WTC11 (cell line): ENCODE measurements at places on chromosomes 6 and 20. TPM values are rescaled to one million over a fixed set of nuclear protein-coding genes. Genes with fewer than 3 reads are reported as not detected.
A peak's percentile ranks its signal among the peaks of the same experiment; 100 is the strongest.

- no peak overlapping the region for H3K27ac ChIP-seq
- H3K4me3 ChIP-seq, result no peak overlapping the region
- H3K36me3 ChIP-seq, result 0 out of 2 replicates have a peak, but pooled peaks cover 2% of the 10 kb centered on the region
- no peaks in the 10 kb centered on the region for H3K27me3 ChIP-seq
Measured at GRCh38 chr6:33581186-33581585, 1.1 kb upstream of the BAK1 start.

DNA sequence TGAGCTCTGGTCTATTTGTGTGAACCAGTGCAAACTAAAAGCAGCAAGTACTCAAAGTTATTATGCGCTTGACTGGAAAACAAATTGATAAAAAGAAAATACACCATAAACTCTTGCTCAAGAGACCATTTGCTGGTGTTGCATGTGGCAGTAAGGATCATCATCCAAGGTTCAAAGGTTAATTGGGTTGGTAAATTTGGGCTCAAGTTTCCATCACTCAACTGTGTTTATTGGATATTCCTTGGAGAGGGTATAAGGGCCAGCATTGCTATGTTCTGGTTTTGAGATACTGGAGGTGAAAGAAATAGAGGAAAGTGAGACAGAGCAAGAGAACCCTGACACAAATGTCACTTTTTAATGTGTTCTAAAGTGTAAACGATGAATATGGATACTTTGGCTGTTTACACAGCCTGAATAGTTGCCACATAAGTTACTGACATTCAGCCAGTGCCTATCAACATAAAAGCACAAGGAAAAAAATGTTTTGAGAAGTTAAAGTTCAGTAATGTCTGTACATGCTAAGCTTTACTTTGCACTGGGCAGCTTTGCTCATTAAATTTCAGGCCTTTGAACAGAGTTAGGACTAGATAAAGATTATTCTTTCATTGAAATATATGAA is 736.1 kb downstream of the HDGFL1 start:
- no peak overlapping the region for H3K4me3 ChIP-seq
- H3K36me3 ChIP-seq, result peaks cover 15% of the 10 kb centered on the region
- H3K4me1 ChIP-seq, result no peaks in the 10 kb centered on the region
- DNase-seq, result no peak
- no peaks in the 10 kb centered on the region for H3K27me3 ChIP-seq
- no peak overlapping the region for H3K27ac ChIP-seq

The SDC4 gene
- 64.0 to 69.6 TPM (median 69.5 TPM) in 3 replicates for total RNA-seq

- peak overlapping the region; percentile 93 for H3K4me3 ChIP-seq
- H3K36me3 ChIP-seq, result peaks cover 8% of the 10 kb centered on the region; the same call in 1 of the 2 replicates
- H3K27me3 ChIP-seq, result no peaks in the 10 kb centered on the region
- peaks cover 53% of the 10 kb centered on the region for H3K4me1 ChIP-seq
Measured at GRCh38 chr6:157020881-157021343, 243.7 kb downstream of the ARID1B start.

DNA sequence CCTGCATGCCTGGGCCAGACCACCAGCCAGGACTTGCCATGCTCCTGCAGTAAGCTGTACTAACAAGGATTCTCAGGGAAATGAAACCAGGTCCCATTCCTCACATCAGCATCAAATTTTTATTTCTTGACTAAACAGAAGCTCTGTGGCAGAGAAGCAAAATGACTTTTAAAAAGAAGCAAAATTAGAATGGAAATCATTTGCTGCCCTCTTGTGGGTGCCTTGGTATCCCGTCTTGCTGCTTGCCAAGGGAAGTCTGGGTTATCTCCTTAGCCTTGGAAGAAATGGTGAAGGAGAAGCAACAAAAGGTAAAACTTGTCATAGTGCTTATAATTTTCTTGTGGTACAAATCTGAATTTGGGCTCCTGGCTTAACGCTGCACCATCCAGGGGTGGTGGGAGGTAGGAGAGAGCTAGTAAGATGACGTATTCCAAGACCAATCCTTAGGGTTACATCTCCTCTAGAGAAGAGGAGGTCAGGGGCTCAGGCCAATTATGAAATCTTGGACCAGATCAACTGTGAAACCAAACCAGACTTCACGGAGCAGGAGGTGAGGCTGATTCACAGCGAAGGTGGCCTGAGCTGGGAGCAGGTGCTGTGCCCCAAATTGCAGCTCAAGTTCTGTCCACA is 107.5 kb downstream of the FAXC start:
- peak; percentile 37 for DNase-seq
- no peak overlapping the region for H3K4me3 ChIP-seq
- no peaks in the 10 kb centered on the region for H3K36me3 ChIP-seq
- no peak overlapping the region for H3K27ac ChIP-seq
